ENCODE measurements at places on chromosomes 6 and 20.

- DNase-seq: no peak
Observed at GRCh38 chr6:26430787-26431186, 9.5 kb upstream of the BTN3A3 start.

GRCh38 chr6:2810092-2810671, 31.5 kb downstream of the SERPINB1 start:
- DNase-seq: no peak

- DNase-seq: no peak
Observed at GRCh38 chr20:1924910-1925861, 30.0 kb downstream of the SIRPA start.

GRCh38 chr20:64192406-64192805, 28.2 kb downstream of the MYT1 start:
- no peak for DNase-seq

- DNase-seq: no peak
Observed at GRCh38 chr6:41184761-41185160, 16.2 kb downstream of the TREML2 start.

DNA sequence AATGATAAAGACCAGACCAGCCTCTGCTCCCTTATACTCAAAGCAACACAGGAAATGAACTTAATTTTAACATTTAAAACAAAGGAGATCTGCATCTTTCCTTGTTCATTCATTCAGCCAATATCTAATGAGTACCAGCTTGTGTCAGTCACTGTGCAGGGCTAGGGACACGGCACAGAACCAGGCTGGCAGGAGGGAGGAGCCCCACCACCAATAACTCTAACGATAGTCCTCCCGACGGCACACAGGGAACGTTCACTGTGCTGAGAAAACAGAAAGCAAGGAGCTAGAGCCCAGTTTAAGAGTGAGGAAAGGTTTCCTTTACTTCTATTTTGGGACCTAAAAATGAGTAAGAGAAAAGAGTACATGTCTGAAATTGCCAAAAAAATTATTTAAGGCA, 9.9 kb downstream of the ETV7 start:
- DNase-seq: no peak

DNA sequence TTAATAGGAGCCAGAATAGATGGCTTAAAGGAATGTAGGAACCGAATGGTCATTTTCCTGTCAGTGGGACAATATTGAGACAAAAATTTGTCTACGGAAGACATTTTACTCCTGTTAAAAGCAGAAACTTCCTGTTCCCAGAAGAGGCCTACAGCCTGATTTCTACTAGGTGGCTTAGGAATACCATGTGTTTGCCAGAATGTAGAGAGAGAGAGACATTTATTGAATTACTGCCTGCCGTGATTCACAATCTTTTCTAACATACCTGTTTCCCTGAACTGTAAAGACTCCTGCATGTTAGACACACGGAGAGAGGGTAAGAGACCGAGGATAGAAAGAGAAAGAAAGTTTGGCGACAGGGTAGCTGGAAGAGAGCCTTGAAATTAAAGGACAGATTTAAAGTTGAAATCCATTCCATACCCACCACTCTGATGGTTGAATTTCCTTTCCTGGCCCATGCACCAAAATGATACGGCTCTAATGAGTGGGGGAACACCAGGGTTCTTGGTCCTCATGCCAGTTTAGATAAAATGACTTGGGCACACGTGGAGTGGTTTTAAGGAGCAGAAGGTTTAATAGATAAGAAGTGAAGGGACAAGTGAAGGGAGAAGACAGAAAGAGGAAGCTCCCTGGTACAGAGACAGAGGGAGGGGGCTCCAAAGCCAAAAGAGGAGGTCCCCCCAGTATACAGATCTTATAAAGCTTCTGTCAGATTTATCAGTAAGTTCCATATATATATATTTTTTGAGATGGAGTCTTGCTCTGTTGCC, 22.5 kb downstream of the NCOA3 start:
- DNase-seq: no peak

DNA sequence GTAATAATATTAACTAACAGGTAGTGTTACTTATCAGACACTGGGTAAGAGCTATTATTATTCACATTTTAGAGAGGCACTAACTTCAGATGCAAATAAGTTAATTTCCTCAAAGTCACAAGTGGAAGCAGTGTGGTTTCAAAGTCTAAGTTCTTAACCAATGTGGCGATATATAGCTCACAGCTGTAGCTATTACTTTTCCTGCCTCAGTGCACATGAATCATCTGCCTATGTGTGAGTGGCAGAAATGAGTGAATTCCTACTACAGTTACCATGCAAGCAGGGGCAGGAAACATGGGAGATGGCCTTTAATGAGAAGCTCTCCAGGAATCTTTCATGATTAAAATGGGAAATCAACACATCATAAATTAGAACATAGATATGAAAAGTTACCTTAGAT, 126.2 kb upstream of the EYA4 start:
- no peak for DNase-seq

- DNase-seq: no peak
Observed at GRCh38 chr20:34240693-34241615, at the start of gene ASIP. Gene ASIP (plus strand): TSS chr20:34241423. CDS start chr20:34260375, 18,952 bp downstream.

DNA sequence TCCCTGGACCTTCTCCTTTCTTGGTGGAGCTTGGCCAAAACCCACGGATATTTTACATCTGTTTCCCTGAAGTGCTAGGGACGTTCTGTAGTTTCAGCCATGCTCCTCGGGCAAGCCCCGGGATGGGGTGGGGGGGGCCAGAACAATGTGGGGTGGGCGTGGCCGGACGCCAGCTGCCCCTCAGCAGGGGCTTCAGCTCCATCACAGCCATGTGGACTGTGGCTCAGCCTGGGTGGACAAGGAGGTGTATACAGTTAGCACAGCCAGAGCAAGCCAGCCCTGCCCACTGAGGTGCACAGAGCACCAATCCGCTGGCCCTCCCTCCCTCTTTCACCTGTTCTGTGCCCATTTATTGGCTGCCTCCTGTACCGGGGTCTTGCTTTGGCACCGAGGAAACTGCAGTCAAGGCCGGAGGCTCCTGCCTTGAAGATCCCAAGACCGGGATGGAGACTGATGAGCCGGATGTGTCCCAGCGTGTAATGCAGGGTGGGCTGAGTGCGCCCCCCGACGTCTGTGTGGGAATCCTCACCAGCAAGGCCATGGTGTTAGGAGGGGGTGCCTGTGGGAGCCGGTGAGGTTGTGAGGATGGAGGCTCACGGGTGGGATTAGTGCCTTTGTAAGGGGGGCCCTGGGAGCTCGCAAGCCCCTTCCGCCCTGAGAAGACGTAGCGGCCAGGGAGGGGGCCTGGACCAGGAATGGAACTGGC, 28.0 kb downstream of the FRMD1 start:
- peak; percentile 25 for DNase-seq

- no peak for DNase-seq
Observed at GRCh38 chr6:170153436-170154319, 137.2 kb downstream of the DLL1 start.

- DNase-seq: no peak
Observed at GRCh38 chr6:160122744-160123143, 1.1 kb downstream of the SLC22A1 start.

- no peak for DNase-seq
Observed at GRCh38 chr6:128899341-128900050, 16.6 kb downstream of the LAMA2 start.

GRCh38 chr6:25220857-25221256, 58.3 kb upstream of the CARMIL1 start:
- no peak for DNase-seq

- DNase-seq: no peak
Observed at GRCh38 chr20:50664254-50664653, 27.1 kb downstream of the RIPOR3 start.

DNA sequence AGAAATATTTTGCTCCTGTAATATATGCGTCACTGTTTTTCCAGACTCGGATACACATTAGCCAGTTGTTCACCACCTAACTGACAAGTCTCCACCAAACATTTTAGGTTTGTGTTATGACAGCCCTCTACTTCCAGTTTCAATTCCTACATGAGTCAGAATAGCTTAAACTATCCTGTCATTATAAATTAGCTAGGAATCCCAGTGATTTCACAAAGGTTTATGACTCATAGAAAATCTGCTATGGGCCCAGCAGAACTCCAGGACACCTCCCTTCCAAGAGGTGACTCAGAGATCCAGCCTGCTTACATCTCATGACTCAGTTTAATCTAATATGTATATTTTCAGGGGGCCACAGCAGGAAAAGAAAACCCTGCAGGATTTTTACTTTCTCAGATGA, 17.4 kb upstream of the PLCB4 start:
- no peak for DNase-seq

GRCh38 chr20:35395728-35396127, 16.0 kb downstream of the UQCC1 start:
- DNase-seq: no peak

- DNase-seq: peak; percentile 81
Observed at GRCh38 chr6:107154131-107154800, 39.0 kb upstream of the BEND3 start.

DNA sequence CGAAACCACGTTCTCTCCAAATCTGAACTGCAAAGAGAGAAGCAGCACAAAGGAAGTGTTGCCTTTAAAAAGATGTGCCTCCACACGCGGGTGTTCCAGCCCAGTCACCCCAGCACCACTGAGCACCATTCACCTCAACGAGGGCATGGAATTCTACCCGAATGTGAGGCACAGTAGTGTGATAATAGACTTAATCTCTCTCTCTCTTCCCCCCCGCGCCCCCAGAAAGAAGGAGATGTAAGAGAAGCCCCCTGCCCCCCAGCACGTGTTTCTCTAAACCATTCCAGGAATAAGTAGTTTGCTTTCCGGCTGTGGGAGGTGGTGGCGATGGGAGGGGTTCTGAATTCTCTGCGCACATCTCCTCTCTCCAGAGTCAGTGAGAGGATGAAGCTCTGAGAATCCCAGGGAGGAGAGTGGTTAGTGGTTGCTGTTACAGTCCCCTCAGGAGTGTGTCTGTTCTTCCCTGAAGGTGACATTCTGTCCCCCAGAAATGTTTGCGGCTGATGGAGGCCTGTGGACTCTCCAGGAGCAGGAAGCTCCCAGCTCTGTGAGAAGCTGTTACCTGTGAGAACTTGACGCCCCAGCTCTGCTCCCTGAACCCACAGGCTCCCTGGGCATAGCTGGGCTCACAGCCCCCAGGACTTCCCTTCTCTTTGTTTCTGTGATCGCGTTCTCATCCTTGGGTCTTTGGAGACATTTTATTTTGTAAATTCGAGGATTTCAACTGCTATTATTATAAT, 23.5 kb upstream of the IRF4 start:
- DNase-seq: no peak

GRCh38 chr6:40387127-40387870, 199.9 kb downstream of the LRFN2 start:
- DNase-seq: no peak

- DNase-seq: no peak
Observed at GRCh38 chr6:158519300-158519699, 40.6 kb upstream of the TMEM181 start.

- DNase-seq: no peak
Observed at GRCh38 chr6:17583811-17584210, 16.3 kb upstream of the FAM8A1 start.

DNA sequence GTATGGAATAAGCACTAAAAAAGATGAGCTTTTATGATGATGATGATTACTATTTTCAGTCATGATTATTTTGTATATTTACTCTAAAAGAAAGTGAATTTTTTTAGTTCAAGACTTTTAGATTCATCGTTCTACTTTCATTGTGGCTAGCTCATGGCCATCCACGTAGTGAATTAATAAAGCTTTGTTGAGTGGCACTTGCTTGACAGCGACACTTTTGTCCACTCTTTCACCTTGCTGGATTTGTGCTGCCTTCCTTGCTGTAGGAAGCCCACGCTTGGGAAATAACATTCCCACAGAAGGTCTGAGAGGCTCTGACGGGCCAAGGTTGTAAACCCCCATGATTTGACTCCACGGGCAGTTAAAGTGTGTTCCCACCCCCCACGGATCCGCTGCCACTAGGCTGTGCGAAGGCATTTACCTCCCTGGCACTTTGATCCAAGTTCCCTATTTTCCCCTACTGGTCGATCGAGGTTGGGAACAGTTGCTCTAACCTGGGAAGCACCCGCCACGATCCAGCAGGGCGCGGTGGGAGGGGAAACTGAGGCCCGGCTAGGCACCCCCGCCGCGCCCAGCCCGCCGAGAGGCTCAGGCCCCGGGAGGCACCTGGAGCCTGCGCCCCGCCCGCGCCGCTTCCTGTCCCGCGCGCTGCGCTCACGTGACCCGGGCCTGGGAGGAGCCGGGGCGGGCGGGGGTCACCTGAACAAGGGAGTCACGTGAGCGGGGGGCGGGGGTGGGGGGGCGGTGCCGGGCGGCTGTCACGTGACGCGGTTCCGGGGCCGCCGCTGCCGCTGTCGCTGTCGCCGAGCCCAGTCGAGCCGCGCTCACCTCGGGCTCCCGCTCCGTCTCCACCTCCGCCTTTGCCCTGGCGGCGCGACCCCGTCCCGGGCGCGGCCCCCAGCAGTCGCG, at the start of gene IGF2R:
Gene IGF2R (plus strand): TSS at position 788 of the 909 bp plus-strand sequence. CDS start 165 bp downstream, outside the sequence.
- peak; percentile 86 for DNase-seq

- no peak for DNase-seq
Observed at GRCh38 chr6:145209272-145209671, 526.0 kb downstream of the EPM2A start.

Measured in cerebellar cortex (tissue), 1 donor.